ENCODE measurements at places on chromosomes 7 and 10.
A peak's percentile ranks its signal among the peaks of the same experiment; 100 is the strongest.

DNA sequence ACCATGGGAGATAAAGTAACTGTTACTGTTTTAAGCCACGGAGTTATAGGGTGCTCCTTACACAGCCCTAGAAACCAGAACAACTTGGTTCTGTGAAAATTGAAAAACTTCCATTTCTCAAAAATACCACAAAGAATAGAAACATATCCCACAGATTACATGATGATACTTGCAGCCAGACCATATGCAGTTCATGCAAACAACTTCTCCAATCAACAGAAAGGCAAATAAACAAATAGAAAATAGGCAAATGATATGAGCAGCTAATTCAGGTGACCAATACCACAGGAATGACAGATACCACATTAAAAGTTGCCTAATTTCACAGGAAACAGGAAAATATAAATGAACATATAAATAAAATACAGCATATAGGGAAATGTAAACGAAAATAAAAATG is 297.5 kb downstream of the HTR7 start:
- DNase-seq, result no peak

- DNase-seq, result no peak
Observed at GRCh38 chr10:81008726-81009125, 471.0 kb downstream of the SH2D4B start.

DNA sequence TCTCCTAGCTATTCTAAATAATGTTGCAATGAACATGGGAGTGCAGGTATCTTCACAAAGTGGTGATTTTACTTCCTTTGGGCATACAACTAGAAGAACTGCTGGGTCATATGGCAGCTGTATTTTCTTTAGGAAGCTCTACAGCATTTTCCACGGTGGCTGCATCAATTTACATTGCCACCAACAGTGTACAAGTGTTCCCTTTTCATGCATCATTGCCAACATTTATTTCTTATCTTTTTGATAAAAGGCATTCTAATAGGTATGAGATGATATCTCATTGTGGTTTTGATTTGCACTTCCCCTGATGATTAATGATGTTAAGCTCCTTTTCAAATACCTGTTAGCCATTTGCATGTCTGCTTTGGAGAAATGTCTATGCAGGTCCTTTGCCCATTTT is 52.6 kb downstream of the NT5C2 start:
- DNase-seq, result peak; percentile 4

- no peak for DNase-seq
Observed at GRCh38 chr10:74439213-74439612, 288.2 kb downstream of the ADK start.

- no peak for DNase-seq
Observed at GRCh38 chr7:50189371-50189770, 96.3 kb upstream of the ZPBP start.

GRCh38 chr7:33547880-33548279 is 357.5 kb upstream of the BMPER start:
- no peak for DNase-seq

DNA sequence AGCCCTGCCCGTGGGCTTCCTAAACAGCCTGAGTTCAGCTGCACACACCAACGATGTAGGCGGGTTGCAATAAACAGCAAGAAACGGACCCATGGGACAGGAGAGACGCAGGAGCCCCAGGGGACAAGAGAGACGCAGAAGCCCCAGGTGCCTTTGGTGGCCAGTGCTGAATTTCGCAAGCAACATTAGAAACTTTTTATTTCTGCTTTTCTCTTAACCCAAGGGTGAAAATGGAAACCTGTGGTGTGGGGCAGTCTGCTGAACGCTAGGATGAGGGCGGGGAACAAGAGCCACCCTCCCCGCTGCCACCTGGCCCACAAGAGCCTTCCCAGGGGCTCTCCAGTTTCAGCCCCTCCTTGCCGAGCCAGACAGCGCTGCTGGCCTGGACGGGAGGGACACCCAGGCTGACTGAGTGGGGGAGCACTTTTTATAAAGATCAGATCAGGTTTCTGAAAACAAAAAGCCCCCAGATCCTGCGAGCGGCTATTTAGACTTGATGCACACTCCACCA is 20.0 kb upstream of the GPR146 start:
- DNase-seq, result peak; percentile 27

DNA sequence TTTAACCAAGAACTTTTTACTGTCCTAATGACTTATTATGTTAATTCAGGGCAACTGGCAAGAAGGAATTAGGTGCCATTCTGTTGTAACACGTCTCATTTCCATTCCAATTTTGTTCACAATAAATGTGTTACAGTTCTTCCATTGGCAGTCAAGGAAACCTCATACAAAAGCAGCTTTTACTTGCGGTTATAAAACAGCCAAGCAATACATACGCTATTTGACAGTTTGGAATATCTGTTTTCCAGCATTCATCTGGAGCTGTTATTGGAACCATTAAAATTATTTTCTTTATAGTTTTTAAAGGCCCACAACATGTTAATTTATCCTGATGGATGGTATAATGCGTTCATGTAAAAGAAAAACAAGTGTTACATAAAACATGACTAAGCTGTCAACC is 33.3 kb downstream of the MTERF1 start:
- no peak for DNase-seq

DNA sequence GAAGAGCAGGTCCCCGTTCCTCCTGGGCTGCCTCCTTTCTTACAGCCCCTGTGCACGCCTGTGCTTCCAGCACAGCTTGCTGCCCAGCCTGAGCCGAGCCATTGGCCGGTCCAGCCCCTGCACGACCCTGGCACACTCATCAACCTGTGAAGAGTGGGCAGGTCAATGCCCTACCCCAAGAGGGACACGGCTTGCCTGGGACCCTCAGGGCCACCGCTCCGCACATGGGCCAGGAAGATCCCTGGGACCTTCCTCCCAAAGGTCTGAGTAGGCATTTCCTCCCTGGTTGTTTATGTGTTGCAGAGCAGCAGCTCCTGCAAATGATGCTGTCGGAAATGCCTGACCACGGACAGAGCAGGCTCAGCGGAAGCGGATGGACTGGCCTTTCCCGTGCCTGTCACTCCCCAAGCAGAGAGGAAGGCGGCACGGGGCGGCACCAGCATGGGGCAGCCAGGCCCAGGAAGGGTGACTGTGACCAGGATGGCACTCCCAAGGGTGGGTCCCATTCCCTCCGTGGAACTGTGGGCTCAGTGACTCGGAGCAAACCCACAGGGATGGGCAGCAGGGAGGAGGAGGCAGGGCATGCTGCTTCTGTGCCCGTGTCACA is 252.5 kb downstream of the TNS3 start:
- DNase-seq, result no peak

DNA sequence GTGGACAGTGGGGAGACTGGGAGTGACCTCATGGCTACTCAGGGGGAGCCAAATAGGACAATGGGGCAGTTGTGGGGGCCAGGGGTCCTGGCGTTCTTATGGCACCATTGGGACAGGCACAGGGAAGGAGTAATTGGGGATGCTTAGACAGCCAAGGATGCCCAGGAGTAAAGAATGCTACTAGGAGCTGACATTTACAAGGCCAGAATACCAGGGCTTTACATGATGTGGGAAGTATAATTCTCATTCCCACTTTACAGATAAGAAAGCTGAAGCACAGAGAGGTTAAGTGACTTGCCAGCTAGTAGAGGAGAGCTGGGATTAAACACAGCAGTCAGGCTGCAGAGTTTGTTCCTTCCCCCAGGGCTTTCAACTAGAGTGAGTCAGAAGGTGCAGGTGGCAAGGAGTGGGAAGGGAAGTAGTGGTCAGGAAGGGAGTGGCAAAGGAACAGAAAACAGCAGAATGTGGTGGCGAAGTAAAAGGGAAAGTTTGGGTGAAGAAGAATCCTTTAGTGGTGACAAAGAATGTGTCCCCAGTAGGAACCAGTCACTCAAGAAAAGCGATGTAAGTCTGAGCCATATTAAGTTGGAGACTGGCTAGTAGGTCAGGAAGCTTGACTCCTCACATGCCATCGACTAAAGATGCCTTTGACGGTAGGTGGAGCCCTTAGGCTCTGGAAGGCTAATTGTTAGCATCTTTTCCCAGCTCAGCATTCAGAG is 32.8 kb downstream of the CPVL start:
- DNase-seq, result no peak

DNA sequence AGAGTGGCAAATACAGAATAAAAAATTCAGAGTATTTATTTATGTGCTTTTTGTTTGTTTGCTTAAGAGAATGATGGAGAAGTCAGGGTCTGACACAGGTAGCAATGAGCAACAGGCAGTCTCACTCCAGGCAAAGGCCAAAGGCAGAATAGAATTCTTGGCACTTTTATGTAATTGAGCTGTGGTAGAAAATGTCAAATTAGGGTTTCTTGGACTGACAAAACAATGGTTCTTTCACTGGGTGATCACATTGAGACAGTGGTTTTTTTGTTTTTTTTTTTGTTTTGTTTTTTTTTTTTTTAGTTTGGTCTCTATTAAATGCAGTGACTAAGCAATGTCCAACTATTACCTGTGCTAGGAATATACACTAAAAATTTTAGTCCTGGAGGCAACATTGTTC is 27.4 kb downstream of the POM121L12 start:
- no peak for DNase-seq

- DNase-seq, result no peak
Observed at GRCh38 chr10:817371-817770, 114.1 kb downstream of the LARP4B start.

DNA sequence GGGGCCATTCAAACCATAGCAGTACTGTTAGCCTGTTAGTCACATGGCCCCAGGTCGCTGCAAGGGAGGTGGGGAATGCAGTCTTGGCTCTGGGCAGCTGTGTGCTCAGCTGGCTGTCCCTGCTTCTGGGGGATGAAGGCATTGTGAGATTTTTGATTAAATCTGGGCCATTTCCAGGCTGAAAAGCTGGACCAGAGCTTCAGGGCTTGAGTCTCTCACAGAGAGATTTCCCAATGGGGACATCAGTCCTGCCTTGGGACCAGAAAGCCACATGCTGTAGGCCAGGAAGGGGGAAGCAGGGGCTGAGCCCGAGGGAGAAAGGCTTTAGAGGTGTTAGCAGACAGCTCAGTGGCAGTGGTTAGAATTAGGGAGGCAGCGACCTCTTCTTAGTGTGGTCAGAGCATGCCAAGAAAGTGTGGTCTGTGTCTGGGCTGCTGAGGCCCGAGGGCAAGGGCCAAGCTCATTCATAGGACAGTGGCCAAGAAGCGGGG is 33.6 kb downstream of the PALD1 start:
- no peak for DNase-seq

DNA sequence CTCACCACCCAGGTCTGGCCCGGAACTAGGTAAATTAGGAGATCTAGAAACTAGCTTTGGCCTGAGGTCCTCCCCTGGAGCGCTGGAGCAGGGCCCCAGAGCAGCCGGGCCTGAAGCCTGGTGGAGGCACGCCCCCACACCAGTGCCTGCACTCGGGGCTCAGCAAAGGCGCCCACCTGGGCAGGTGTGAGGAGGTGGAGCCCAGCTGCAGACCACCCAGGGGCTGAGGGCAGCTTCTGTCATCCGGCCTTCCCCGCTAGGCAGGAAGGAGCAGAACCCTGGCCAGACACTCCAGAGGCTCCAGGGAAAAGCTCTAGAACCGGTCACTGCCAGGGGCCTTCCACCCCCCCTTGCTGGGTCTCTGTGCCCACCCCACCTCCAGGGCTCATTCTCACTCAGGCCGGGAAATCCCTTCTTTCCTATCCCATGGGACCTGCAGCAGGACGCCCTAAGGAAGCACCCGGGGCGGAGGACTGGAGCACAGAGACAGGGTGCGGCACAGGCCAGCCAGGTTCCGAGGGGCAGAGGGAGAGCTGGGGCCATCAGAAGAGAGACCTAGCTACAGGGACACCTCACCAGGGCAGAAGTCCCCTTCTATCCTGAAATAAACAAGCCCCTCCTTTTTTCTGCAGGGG is 161.2 kb downstream of the NRF1 start:
- no peak for DNase-seq

DNA sequence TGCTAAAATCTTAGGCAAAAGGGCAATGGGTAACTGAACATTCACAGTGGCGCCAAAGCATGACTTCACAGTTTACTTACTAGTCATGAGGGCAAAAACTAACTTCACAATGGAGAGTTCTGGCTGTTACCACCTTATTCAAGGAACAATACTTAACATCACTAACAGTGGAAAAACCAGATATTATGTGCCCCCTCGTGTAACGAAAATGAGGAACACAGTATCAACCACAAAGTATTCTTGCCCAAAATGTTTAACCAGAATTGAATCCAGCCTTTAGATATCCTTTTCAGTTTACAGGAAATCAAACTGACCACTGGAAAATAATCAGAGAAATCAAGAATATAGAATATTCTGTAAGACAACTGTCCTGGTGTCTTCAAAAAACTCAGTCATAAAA is 9.5 kb downstream of the C7orf25 start:
- DNase-seq, result no peak

DNA sequence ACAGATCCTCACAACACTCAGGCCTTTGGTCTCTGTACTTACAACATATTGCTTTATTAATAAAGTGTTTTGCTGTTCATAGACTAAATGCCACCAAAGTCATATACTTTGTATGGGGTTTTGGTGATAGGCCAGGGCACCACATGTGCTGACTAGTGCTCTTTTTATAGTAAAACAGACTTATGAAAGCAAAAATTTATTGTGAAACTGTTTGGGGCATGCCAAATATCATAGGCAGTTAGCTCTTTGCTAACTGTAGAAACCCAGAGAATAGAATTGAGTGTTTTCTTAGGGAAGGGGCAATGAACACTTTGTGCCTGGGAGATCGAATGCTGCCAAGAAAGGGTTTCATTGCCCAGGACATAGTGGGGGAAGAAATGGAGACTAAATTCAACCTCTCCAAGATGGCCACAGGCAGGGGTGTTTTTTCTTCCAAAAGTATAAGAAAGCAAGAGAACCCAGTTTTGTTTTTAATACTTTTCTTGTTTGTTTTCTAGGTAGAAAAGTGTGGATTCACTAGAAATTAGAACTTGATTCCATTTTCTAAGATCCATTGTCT is 142.7 kb downstream of the TRIL start:
- DNase-seq, result no peak

DNA sequence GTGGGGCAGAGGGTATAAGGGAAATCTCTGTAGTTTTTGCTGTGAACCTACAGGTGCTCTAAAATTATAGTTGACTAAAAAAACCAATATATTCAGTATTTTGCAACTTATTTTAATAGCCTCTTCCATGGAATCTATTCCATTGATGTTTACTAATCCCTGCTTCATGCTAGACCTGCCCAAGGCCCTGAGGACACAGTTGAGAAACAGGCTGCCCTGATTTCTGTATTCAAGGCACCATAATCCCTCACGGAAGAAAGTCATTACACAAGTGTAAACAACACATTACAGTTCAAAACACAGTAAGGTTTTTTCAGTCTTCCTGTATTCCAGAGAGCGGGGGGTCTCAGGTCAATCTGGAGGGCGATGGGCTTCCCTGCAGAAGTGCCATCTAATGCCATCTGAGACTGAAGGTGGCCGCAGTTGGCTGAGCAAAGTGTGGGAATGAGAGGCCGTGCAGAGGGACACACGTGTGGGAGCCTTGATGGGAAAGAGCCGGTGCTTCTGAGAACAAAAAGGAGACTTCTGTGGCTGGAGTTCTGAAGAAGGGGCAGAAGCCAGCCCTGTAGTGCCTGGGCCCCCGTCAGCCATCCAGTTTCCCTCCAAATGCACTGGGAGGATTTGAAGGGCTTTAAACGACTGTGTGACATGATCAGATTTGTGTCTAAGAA is 146.9 kb downstream of the PTPN20 start:
- no peak for DNase-seq

- no peak for DNase-seq
Observed at GRCh38 chr7:23558303-23558702, 26.5 kb upstream of the TRA2A start.
